ENCODE measurements at places on chromosomes 3 and 15.

DNA sequence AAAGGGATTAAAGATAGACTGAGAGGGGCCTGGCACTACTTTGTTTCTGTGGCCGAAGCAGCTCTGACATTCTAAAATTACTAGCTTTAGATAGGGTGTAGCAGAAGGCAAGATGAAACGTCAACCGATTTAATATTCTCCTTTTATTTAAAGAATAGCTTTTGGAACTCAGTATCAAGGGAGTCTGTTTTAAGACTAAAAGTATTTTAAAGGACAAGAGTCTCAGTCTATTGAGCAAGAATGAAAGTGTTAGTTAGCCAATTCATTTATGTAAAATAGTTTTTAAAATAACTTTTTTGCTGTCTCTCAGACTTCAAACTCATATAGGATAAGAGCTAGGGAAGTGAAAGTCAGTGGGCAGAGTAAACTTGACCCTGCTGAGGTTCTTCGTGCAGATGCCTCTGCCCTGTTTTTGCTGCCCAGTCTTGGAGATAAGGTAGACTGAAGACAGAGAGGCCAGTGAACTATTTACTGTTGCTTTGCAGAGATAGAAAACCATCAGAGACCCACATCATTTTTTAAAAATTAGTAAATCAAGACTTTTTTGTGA lies 1090.9 kb downstream of the ROBO2 start:
- DNase-seq = no peak

DNA sequence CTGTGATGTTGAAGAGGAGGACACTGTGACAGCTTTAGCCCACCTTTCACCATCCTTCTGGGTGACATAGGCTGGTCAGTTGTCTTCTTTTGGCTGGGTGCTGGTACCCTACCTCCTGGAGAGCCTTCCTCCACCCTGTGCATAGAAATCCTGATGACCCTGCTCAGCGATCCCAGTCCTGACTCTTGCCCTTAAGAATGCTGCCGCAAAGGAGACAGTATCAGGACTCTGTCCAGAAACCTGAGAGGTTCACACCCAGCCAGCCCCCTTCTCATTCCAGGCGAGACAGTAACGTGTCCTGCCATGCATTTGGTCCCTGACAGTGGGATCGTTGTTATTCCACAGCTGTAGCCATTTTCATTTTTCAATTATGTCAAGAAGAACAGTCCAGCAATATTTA lies 312.8 kb upstream of the CHRM5 start:
- DNase-seq = no peak

DNA sequence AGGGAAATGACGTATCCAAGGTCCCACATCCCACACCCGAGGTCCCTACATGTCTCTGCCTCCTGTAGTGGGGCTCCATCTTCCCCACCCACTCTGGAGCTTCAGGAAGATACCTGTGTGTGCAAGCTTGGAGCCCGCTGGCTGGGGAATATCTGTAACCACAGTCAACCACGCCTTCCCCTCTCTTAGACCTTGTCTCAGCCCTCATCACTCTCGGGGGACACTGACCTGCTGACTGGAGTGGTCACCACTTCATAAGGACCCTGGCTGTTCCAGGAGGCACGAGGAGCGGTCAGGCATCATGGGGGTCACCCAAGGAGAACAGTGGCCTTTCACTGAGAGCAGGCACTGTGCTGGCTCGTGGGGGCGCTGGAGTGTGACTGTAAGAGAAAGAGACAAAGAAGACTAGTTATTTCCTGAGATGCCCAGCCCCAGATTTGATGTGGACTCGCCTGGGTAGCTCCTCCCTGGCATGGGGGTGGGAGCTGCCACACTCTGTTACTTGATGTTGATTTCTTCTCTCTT lies 48.6 kb downstream of the CTXND1 start:
- no peak for DNase-seq

DNA sequence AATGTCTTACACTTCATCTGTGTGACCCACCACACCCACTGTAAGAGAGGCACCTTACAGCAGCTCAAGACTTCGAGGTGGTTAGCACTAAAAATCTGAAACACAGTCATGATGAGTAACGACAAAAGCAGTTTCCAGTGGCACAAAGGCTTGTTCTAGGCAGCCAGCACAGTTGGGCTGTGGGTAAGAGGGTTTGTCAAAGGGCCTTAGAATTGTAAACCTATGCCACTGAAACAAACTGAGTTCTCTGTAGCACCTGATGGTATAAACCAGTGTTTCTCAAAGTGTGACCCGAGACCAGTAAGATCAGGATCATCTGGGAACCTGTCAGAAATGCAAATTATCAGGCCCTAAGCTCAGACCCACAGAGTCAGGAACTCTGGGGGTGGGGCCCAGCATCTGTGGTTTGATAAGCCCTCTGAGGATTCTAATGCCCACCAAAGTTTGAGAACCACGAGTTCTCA lies 36.5 kb downstream of the DAPK2 start:
- DNase-seq = no peak

GRCh38 chr3:187736418-187736871 lies 8.8 kb downstream of the BCL6 start:
- DNase-seq = no peak

GRCh38 chr3:79844176-79844575 lies 76.4 kb upstream of the ROBO1 start:
- no peak for DNase-seq

DNA sequence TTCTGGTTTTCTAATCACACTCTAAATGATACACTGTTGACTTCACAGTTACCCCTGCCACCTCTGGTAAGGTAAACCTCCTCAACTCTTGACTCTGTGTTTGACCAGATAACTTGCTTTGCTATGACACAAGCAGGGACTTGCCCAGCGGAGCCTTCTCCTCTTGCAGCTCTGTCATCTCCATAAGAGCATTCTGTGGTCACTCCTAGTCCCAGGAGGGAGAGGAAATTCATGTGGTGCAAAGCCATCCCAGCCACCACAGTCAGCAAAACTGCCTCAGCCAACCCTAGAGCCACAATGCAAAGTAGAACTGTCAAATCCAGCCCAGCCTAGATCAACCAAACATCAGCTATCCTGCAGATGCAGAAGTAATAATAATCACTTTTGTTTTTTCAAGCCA lies 144.7 kb upstream of the GADL1 start:
- DNase-seq = no peak

GRCh38 chr3:156037356-156037755 lies 83.0 kb upstream of the KCNAB1 start:
- no peak for DNase-seq

- no peak for DNase-seq
Observed at GRCh38 chr3:109188741-109189140, 52.2 kb downstream of the C3orf85 start.

DNA sequence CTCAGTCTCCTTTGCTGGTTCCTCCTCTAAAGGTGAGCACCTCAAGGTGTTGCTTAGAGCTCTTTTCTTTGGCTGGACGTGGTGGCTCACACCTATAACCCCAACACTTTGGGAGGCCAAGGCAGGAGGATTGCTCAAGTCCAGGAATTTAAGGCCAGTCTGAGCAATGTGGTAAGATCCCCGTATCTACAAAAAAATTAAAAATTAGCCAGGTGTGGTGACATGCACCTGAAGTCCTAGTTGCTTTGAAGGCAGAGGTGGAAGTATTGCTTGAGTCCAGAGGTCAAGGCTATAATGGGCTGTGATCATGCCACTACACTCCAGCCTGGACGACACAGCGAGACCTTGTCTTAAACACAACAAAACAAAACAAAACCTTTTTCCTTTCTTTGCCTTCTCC lies 28.3 kb downstream of the TOPBP1 start:
- no peak for DNase-seq

DNA sequence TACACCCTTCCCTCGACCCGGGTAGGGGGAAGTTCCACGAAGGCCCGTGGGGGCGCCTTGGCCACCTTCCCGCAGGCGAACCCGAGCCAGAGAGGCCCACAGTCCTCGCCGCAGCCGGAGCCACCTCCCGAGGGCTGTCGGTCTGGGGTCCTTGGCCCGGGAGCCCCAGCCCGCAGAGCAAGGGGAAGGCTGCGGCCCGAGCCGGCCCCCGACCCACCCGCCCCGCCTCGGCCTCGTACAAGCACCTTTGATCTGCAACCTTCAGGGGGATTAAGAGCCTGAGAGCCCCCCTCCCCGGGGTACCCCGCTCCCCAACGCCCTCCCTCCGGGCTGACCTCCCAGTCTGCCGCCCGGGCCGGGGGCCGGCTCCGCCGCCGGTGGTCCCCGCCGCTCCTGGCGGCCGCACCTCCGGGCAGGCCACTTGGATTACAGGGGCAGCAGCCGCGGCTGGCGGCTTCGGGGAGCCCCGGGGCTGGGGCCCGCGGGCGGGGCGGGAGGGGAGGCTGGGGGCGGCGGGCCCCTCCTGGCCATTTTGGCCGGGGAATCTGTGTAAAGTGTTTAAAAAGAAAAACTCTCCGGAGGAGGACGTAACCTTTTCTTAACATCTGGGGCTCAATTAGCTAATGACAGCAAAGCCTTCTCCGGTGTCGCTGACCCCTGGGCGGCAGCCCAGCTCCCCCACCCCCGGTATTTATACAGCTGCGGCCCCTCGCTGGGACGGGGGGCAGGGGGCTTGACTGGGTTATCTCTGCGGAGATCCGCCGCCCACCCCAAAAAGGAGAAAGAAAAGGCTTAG lies 40.2 kb downstream of the EPHB3 start:
- DNase-seq = no peak

GRCh38 chr3:149828390-149828789 lies 15.4 kb downstream of the RNF13 start:
- no peak for DNase-seq

- no peak for DNase-seq
Observed at GRCh38 chr3:138371070-138371965, 22.9 kb downstream of the MRAS start.
